Bronchus fibroblast of lung (primary cell): ENCODE measurements at places on chromosomes 13 and 19. TPM values are rescaled to one million over a fixed set of nuclear protein-coding genes. Genes with fewer than 3 reads are reported as not detected.

Gene KPTN
- 6.4 and 10.9 TPM in 2 replicates for total RNA-seq

Gene TJP3
- total RNA-seq, result not detected in 2 replicates

Gene PRSS57
- not detected in 2 replicates for total RNA-seq

Gene CAPN12
- total RNA-seq, result 0.50 and 1.5 TPM in 2 replicates

Gene ASPDH
- total RNA-seq, result not detected in 2 replicates

Gene BST2
- total RNA-seq, result 1.6 TPM in 1 of 2 replicates, not detected in the other

Gene CTXN1
- 3.4 and 4.4 TPM in 2 replicates for total RNA-seq

Gene ATXN8OS
- not detected in 2 replicates for total RNA-seq

Gene CEACAM4
- not detected in 2 replicates for total RNA-seq

Gene APLP1
- total RNA-seq, result 2.4 and 5.9 TPM in 2 replicates

Gene KLK11
- not detected in 2 replicates for total RNA-seq

Gene CATSPERD
- not detected in 2 replicates for total RNA-seq

Gene SIGLEC11
- total RNA-seq, result not detected in 2 replicates

Gene MAMSTR
- 5.0 and 5.2 TPM in 2 replicates for total RNA-seq

Gene CYP4F2
- not detected in 2 replicates for total RNA-seq

Gene ERICH4
- not detected in 2 replicates for total RNA-seq

Gene GYS1
- 28.7 and 30.8 TPM in 2 replicates for total RNA-seq

Gene PEG3
- 0.84 and 1.6 TPM in 2 replicates for total RNA-seq

Gene CBY2
- not detected in 2 replicates for total RNA-seq
